NCI-H1417 (cell line): ENCODE measurements at places on chromosomes 2 and 18.

- DNase-seq: no peak
These were observed 778 bp downstream of the MFSD2B start for GRCh38 chr2:24010477-24011249.

DNA sequence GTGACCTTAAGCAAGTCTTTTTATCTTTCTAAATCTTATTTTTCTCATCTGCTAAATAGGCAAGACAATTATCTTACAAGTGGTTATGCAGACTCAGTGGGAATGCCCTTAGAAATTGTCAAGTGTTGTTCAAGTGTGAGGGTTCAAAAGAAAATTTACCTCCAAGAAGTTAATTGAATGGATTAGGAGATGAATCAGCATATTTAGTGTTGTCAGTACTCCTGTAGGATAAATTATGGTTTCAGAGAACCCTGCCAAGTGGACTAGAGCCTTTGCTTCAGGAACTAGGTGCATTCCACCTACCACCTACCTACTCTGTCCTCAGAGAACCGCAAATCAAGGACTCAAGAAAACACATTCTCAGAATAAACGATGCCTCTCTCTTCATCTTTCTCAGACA lies 69.8 kb upstream of the KCTD1 start:
- DNase-seq: peak; percentile 45

GRCh38 chr18:6719098-6719846 lies 10.2 kb upstream of the ARHGAP28 start:
- no peak for DNase-seq

DNA sequence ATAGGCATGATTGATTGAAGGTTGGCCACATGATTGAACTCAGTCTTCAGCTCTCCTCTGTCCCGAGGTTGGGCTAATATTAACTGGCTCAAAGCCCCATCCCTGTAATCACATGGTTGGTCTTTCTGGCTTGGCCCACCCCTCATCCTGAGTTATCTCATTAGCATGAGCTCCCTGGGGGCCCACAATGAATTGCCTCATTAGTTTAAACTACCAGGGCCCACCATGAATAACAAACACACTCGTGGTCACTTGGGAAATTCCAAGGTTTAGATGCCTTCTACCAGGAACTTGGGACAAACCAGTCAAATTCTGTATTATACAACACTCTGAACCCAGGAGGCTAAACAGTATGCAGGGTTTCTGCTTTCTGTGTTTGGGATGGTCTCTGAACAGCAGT lies 121.7 kb upstream of the B3GNT2 start:
- no peak for DNase-seq

GRCh38 chr18:79507076-79507545 lies 111.4 kb downstream of the NFATC1 start:
- no peak for DNase-seq

DNA sequence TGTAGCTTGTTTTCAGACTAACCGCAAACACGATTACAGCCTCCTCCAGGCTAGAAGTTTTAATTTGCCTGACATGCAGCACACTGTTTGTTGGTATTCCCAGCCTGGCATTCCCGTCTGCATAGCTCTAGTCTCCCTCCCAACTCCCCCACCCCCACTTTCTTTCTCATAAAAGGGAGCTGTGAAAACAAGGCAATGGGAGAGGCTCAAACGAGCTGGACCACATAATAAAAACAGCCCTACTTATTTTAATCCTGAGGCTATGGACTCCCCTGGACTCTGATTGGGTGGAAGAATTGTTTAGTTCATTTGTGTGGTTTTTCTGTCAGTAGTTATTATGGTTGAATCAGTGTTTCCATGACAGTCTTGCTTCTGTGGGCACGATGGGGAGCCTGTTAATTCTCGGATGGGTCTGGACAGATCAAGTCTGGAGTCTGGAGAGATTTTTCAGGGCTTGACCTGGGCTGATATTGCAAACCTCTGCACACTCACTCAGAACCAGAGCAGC lies 1.2 kb downstream of the STON1 start:
- peak; percentile 19 for DNase-seq
